Keratinocyte (primary cell): ENCODE measurements at places on chromosomes 6 and 20. TPM values are rescaled to one million over a fixed set of nuclear protein-coding genes. Genes with fewer than 3 reads are reported as not detected.

Gene RFX6
- polyA plus RNA-seq: not detected in 3 replicates

Gene NCOA6
- 9.6 to 15.2 TPM (median 13.3 TPM) in 3 replicates for polyA plus RNA-seq

Gene PPIL4
- 6.0 to 14.0 TPM (median 6.9 TPM) in 3 replicates for polyA plus RNA-seq

Gene DNAH8
- under 0.01 to 0.01 TPM (median 0.01 TPM) in 3 replicates for polyA plus RNA-seq

Gene FAM162B
- polyA plus RNA-seq: not detected in 3 replicates

Gene SLC17A9
- polyA plus RNA-seq: 0.02 to 0.09 TPM in 2 of 3 replicates, not detected in the other

DNA sequence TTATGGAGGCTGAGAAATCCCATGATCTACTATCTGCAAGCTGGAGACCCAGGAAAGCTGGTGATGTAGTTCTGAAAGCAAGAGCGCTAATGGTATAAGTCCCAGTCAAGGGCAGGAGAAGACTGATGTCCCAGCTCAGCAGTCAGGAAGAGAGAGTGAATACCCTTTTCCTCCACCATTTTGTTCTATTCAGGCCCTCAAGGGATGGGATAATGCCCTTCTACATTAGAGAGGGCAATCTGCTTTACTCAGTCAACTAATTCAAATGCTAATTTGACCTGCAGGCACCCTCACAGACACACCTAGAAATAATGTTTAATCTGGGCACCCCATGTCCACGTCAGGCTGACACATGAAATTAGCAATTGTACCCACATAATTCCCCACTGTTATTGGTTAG, 10.8 kb upstream of the FYN start:
- DNase-seq: no peak

DNA sequence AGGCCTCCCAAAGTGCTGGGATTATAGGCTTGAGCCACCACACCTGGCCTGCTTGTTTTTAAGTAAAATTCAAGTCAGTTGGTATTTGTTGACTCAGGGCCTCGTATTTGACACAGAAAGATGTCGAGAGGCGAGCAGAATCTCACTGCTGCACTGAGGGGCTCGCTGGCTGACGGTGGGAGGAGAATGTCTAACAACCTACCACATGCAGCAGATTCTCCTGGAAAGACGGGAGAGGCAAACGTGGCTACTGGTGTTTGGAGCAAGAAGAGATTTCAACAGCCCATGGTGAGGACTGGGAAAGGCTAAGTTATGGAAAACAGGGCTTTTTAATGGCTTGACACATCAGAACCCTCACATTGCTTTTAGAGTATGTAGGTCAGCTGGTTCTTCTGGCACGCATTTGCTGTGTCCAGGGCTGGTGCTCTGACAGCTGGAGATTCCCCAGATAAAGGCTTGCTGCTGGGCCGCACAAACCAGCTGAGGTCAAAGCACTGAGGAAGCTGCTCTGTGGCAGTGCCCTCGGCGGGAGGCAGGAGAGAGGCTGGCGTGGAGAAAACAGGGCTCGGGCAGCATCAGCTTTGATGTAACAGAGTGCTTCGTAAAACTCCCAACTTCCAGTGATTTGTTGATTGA, 84.2 kb upstream of the FRMD1 start:
- no peak for DNase-seq

DNA sequence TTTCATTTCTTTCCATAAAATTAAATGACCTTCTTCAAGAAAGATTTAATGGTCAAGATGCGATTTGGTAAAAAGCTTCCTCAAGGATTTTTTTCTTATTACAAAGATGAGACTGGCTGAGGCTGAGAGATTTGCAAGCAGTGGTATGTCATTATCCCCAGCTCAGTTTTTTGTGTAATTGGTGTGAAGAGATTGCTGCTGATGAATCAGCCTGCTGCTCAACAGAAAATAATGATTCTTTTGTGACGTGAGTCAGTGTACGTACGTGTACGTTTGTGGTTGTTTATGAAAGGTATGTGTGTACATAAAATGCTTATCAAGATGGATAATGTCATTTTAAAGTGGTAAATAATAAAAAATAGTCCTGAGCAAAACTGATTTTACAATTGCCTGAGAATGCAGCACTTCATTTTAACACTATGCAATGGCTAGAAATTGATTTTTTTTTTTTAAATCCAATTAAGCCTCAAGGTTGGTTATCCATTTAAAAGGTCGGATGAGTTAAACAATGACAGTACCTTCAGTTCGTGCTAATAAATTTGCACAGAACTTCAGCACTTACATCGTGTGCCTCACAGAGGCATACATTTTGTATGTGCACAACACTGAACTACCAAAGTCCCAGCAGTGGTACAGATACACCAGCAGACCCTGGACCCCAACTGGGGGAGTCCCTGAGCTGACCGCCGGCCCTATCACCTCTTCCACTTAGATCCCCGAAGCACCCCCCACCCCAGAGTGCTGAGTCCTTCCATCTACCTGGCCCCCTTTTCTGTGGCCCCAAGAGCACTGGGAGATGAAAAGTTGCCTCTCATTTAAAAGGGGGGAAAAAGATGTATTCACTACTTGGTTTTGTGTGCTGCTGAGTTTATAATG, 9.7 kb upstream of the NPEPL1 start:
- peak; percentile 4 for DNase-seq

DNA sequence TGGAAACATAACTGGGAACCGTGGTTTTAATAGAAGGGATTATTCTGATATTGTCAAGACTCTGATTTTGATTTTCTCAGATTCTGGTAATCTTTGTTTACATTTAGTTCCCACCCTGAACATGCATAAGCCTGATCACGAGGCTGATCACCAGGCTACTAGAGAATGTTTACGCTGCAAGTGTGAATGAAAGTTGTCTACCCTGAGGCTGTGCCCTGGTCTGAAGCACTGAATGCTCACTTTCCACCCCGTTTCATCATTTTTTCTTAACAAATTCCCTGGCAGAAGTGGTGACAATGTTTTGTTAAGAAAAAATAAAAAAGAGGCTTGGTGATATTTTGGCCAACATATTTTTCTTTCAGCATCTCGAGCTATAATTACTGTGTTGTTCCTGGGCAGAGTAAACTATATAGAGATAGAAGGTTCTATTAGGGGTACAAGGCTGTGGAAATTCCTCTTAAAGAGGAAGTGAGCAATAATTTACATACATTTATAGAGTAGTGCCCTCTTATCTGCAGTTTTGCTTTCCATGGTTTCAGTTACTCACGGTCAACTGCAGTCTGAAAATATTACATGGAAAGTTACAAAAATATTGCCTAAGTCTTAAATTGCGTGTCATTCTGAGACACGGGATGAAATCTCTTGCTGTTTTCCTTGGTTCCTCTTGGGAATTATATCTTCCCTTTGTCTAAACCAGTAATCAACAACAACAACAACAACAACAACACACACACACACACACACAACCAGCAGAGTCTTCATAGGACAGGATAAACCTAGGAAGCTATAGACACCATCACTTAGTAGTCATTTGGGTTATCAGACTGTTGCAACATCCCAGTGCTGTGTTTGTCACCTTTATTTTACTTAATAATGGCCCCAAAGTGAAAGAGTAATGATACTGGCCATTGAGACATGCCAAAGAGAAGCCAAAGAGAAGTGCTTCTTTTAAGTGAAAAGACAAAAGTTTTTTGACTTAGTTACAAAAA, 566.6 kb upstream of the CITED2 start:
- no peak for DNase-seq

DNA sequence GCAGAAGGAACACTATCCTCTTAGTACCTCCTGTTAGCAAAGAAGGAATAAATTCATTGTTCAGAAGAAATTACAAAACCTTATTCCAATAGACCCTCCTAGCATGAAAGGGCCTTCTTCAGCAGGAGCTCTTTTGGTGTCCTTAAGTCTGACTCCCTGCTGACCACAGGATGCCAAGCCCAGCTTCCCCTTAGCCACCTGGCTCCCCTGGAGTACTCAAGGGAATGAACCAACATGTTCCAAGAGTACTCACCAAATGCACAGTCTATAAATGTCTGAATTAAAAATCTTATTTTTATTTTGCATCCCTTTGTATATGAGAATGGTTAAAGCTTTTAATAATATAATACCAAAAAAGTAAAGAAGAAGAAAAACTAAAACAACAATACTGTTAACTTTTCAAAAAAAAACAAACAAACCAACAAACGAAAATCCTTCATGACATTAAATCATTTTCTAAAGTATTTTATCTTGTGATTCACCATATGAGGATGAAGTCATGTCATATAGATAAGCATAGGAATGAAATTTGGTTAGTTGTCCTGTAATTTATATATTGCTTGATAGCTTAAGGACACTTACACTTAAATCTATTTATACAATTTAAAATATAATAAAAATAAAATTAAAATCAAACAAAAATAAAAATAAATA, 1355.1 kb downstream of the HACE1 start:
- no peak for DNase-seq

DNA sequence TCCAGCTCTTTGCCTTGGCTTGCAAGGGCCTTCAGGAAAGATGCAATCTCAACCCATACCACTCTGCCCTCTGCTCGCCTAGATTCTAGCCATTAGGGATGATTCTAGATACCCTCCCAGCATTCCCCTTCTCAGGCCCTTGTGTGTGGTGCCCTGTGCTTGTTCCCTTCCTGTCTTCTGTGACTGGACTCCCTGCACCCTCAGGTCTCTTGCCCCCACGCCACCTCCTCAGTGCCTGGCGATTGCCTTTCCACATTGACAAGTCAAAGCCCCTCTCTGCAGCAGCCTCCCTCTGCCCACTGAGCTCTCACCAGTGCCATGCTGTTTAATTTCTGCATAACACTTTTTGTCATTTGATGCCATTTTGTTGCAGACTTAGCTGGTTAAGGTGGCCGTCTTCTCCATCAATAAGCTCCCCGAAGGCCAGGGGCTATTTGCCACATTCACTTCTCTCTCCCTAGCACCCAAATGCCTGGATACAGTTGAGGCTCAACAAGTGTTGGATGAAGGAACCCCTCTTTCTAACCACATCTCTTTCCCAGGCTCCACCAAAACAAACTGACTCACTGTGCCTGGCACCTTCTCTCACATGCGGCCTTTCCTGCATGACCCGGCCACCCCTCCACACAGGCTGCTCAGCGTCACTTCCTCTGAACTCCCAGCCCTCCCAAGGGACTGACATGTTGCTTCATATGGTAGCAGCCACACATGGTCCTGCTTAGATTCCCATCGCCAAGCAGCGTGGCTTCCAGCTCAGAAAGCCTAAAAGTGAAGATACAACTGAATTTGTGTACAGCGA, 4.6 kb upstream of the TXNDC5 start:
- no peak for DNase-seq

DNA sequence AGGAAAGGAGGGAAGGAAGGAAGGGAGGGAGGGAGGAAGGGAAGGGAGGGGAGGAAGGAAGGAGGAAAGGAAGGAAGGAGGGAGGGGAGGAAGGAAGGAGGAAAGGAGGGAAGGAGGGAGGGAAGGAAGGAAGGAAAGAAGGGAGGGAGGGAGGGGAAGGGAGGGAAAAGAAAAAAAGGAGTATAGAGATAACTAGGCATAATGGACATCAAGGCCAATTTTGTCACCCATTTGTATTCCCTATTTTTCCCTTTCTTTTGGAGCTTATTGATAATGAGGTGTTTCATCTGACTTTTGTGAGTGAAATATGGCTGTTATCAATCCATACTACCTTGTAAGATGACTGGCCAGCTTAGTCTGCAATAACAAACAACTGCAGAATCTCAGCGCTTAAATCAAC, 282.0 kb upstream of the FLRT3 start:
- no peak for DNase-seq

DNA sequence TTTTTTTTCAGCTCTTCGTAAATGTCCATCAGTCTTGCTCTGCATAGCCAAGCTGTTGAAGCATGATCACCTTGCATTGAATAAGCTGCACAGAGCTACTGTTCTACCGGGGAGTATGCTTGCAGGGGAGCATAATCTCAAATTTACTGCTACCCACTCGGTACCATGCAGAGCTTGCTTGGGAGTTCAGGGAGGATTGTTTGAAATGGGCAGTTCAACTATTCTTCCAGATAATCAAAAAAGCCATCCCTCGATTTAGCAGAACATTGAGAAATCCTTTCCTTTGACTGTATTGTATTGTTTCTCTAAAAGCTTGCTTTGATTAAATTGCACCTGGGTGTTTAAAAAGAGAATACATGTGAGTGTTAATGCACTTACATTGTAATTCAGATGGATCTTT, 332.6 kb downstream of the UTRN start:
- DNase-seq: no peak

- no peak for DNase-seq
Measured at GRCh38 chr20:33176101-33176500, 8.1 kb downstream of the BPIFA2 start.

GRCh38 chr6:5179917-5180316, 80.8 kb downstream of the LYRM4 start:
- DNase-seq: no peak

DNA sequence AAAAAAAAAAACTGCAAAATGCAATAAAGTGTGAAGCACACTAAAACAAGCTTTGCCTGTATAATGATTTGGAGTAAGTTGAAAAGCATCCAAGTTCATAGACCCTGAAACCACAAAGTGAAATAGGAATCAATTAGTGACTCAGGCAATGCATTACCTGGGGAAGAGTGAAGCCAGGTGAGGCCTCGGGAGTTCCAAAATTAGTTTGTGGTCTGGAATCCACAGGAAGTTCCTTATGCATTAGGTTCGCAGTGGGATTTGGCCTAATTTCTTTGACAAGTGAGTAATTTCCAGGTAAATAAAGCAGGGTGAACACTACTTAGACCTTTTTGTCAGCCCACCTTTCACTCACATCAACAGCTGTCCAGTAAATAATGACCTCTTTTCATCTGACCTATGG, 490.8 kb downstream of the CBLN4 start:
- DNase-seq: peak; percentile 59

- DNase-seq: no peak
Measured at GRCh38 chr6:107185391-107185970, 70.2 kb upstream of the BEND3 start.

- peak; percentile 42 for DNase-seq
Measured at GRCh38 chr6:40778196-40778595, 191.0 kb upstream of the LRFN2 start.

GRCh38 chr20:36988494-36988966, 37.0 kb upstream of the SAMHD1 start:
- no peak for DNase-seq

DNA sequence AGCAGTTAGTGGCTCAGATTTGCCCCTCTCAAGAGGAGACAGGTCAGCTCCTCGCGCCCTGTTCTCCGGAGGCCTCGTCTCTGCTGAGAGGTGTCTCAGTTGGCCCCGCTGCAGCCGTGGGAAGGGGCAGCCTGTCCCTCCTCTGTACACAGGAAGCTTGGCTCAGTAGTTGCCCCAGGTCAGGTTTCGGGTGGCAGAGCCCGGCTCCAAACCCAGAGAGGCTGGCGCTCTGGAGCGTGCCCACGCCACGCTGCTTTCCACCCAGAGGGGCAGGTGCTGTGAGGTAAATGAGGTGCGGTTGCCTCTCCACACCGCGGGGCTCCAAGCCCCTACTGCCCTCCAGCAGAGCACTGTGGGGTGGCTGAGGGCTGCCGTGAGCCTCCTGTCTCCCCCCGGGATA, 16.0 kb downstream of the DYNLT1 start:
- no peak for DNase-seq
